Fibroblast of mammary gland (primary cell): ENCODE measurements at places on chromosomes 7 and 10.

GRCh38 chr10:49187044-49187484 lies 1.1 kb downstream of the TMEM273 start:
- DNase-seq = no peak

GRCh38 chr7:100799037-100799896 lies 28.1 kb downstream of the EPHB4 start:
- peak; percentile 73 for DNase-seq

GRCh38 chr7:867001-867405 lies 9.4 kb upstream of the GET4 start:
- peak; percentile 95 for DNase-seq

DNA sequence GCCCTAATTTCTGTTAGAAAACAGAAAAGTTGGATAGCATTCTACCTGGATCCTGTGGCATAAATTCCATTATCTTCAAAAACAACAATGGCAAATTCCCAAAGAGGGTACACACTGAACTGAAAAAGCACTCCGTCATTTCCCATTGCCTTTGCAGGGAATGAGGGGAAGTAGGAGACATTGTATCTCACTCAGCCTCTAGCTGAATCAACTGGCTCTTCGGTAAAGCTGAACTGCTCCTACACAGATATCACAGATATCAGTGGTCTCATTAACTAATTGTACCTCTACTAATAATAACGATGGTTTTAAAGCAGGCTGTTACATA lies 64.2 kb upstream of the PRKAR2B start:
- no peak for DNase-seq

- DNase-seq = no peak
These were observed 15.9 kb upstream of the GPNMB start for GRCh38 chr7:23230641-23231101.

DNA sequence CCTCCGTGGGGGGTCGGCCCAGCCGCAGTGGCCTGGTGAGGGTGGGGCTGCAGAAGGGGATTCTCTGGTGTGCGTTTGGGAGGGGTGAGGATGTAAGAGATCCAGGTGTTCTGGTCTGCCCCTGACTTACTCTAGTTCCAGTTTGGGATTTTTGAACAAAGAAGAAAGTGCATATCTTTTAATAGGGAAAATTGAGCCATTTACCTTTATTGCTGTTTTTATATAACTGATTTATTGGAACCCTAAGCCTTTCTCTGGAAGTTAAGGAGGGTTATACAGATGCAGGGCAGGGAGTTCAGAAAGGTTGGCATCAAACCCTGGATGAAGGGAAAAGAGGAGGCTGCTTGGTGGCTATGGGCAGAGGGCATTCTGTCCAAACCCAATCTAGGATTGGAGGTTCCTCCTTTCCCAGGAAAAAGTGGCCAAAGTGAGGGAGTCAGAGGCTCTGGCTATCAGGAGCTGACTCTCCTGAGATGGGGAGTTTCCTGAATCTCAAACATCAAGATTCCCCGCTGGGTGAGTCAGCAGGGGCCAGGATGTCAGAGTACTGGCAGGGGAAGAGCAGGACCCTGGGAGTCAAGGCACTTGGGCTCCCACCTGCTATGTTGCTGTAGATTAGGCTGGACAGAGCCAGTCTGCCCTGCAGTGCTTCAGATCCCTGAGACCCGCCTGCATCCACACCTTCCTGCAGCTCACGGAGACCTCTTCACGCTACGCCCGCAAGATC lies 67.5 kb downstream of the CLIP2 start:
- DNase-seq = no peak

DNA sequence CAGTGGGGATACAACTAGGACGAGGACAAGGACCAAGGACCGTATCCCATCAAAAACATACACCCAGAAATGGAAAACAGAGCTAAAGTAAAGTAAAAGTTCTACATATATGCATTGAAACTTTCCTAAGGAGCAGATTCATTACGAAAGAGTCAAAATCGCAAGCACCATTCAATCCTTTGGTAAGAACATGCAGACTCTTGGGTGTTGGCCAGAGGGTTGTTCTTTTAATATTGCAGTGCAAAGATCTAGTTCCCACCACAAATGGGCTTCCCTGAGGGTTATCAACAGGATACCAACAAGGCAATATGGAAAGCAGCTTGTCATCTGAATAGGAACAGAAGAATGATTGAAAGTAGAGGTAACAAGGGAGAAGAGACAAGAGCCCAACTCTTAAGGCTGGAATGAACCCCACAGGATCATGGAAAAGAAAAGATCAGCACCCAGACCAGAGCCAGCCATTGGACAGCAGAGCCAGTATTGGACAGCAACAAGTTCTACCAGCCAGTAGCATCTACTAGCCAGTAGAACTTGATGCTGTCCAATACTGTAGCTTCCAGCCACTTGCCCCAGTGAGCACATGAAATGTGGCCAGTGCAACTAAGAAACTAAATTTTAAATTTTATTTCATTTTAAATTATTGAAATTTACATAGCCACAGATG lies 66.0 kb downstream of the OSBPL3 start:
- DNase-seq = no peak

GRCh38 chr10:24792638-24793037 lies 69.0 kb upstream of the ARHGAP21 start:
- no peak for DNase-seq

GRCh38 chr7:158375034-158375433 lies 212.6 kb downstream of the PTPRN2 start:
- DNase-seq = no peak

DNA sequence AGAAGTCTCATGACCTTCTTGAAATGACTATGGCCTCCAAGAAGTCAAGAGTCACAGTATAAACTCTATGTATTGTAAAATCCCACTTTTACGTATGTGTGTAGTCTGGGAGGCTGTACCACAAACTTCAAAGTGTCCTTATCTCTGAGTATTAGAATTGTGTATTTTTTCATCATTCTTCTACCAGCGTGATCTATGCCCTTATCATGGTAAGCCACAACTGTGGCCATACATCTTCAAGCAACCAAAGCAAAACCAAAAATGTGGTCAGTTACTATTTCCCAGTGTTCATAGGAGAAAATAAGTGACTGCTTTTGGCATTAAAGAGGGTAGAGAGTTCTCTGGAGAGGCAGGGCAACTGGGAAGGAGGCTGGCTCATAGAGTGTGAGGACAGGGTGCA lies 42.8 kb downstream of the SPOCK2 start:
- no peak for DNase-seq

DNA sequence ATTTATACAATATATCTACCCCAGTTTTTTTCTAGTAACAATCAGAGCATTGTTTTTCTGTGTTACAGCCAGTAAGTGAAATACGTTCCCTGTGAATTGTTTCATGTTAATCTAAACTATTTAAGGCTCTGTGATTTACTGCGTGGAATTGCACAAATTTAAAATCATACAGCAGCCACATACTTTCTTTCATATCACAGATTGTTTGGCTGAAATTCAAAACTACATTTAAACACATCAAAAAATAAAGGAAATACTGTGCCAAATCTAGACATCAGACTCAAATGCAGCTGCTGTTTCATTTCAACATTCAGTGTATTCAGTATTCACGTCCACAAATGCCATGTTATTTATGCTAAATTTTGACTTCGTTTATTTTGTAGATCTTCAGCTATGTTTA lies 242.6 kb upstream of the HGF start:
- no peak for DNase-seq

GRCh38 chr7:109335951-109336350 lies 766.3 kb downstream of the DNAJB9 start:
- no peak for DNase-seq

DNA sequence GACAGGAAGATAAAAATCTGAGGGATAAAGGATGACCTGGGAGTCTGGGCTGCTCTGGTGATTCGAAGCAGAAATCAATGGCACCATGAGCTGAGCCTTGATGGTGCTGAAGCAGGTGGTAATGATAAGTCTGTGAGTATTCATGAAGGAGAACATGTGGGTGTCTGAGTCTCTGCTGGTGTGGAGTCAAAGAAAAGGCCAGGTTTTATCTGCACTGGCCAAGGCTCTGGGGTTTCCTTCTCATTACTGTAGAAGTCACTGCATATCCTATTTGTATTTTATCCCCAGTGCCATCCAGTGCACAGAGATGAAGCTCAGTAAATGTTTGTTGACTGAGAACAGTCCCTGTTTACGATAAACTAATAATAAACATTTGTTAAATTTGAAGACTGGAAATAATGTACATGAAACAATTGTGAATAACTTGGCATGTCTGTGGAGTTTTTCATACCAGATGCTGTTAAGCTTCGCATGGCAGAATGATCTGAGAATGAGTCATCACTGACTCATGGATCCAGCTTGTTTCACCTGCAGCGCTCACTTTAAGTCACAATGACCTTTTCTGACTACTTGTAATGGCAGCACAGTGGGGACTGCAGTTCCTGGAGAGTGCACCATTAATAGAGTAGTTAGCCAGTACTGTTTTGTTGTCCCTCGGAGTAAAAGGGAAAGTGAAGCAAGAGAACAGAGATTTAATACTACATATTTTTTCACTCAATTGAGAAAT lies 538.5 kb downstream of the HTR7 start:
- peak; percentile 95 for DNase-seq

- DNase-seq = peak; percentile 48
These were observed 484.7 kb upstream of the NRP1 start for GRCh38 chr10:33819206-33819605.

DNA sequence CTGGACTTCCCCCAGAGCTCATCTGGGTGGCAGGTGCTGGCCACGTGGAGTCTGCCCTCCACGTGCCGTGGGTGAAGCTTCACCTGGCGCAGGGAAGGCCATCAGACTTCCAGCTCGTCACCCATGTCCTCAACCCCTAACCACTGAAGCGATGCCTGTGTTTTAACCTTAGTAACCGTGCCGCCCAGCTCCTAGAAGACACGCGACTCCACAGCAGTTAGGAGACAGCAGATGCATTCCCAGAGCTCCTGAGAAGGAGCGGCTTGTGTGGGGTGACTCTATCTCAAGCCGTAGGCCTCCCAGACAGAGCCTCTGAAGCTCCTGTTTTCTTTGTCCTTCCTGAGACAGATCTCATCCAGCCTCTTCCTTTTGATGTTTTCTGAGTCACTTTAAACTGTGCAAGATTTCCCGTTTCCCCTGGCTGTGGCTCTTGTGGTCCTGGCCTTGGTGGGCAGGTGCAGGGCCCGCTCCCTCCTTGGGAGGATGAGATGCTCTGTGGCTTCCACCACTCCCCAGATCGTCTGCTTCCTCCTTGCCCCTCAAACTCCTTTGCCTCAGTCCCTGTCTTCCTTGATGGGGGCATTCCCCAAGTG lies 41.4 kb upstream of the AP5Z1 start:
- DNase-seq = no peak

- peak; percentile 31 for DNase-seq
These were observed 144.9 kb upstream of the CELF2 start for GRCh38 chr10:10872764-10873163.

- DNase-seq = no peak
These were observed 193.8 kb downstream of the CYP26A1 start for GRCh38 chr10:93267521-93267920.

DNA sequence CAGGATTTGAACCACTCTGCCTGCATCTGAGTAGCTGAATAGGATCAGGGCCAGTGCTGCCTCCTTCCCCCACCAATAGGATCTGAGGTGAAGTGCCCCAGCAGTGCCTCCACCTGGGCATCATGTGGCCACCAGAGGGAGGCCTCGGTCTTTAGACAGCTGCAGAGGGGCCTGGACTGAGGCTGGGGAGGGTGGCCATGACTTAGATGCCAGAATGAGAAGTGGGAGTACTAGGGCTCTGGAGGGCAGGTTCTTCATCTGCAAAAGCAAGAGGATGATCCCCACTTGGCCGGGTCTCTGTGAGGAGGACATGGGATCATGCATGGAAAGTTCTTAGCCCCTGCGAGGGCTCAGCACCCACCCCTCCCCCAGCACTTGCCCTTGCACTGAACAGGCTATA lies 56.9 kb downstream of the NEUROG3 start:
- peak; percentile 7 for DNase-seq

GRCh38 chr7:71271203-71271602 lies 139.3 kb downstream of the GALNT17 start:
- no peak for DNase-seq

- no peak for DNase-seq
These were observed 68.9 kb upstream of the FRMD4A start for GRCh38 chr10:14399641-14400040.

DNA sequence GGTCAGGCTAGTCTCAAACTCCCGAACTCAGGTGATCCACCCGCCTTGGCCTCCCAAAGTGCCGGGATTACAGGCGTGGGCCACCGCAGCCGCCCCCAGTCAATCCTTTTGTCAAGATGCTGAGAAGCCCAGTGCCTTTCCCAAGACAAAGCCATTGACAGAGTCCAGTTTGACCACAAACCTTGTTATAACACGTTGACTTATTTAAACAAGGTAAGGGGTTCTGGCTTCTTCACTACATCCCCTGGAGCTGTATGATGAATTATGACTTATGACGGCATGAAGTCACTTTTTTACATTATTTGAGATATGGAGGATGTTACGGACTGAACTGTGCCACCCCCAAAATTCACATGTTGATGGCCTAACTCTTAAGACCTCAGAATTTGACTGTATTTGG lies 5.8 kb upstream of the SEC61G start:
- DNase-seq = no peak

GRCh38 chr7:41942468-41943093 lies 239.7 kb upstream of the INHBA start:
- peak; percentile 61 for DNase-seq

DNA sequence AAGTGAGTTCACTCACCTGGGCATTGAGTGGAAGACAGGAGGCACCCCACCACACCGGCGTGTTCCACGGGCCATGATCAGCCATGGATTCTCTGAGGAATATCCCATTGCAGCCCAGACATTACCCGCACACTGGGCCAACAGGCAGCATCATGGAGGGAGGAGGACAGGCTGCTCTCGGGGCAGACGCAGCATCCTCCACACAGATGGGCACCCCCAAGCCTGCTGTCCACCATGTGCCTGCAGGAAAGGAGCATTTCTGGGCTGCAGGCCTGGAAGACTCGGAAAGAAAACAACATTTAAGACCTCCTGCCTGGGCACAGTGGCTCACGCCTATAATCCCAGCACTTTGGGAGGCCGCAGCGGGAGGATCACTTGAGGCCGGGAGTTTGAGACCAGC lies 71.0 kb upstream of the SH2B2 start:
- no peak for DNase-seq

- no peak for DNase-seq
These were observed 14.4 kb downstream of the COL28A1 start for GRCh38 chr7:7521259-7521658.

GRCh38 chr7:69228212-69228811 lies 370.0 kb upstream of the AUTS2 start:
- no peak for DNase-seq

GRCh38 chr10:88253-88652 lies 39.2 kb upstream of the TUBB8 start:
- DNase-seq = no peak

GRCh38 chr7:40468891-40469864 lies 334.4 kb downstream of the SUGCT start:
- peak; percentile 64 for DNase-seq

DNA sequence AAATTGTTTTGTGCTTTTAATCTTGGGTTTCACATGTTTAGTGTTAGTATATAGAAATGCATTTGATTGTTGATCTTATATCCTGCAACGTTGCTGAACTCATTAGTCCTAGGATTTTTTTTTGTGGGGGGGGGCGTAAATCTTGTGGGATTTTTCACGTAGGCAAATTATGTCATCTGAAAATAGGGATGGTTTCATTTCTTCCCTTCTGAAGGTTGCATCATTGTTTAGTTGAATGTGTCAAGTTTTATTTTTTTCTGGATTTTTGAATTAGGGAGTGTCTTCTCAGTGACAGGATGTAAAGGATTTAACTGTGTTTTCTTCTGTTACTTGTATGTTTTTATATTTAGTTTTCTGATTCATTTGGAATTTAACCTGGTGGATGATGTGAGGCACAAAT lies 26.7 kb downstream of the MKLN1 start:
- DNase-seq = peak; percentile 24

GRCh38 chr7:156015237-156016020 lies 203.2 kb upstream of the SHH start:
- no peak for DNase-seq
